ENCODE measurements at places on chromosomes 3 and 15. TPM values are rescaled to one million over a fixed set of nuclear protein-coding genes. Genes with fewer than 3 reads are reported as not detected.

DNA sequence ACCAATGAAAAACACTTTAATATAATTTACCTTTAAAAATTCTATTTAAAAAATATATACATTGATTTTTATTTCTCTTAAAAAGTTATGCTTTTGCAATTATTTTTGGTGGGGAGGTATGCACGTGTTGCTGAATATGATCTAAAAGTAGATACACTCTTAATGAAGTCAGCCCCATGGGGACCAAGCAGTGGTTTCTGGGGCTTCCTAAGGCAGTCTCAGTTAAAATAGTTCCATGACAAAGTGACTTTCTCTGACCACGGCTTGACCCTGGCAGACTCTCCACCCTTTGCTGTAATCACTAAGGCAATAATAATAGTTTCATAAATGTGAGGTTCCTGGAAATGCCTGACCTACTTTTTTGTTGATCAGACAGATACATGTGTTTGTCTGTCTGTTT is 50.4 kb downstream of the CCR4 start:
- no peak overlapping the region for H3K27ac ChIP-seq
- H3K27me3 ChIP-seq, result no peaks in the 10 kb centered on the region
- no peak overlapping the region for H3K4me3 ChIP-seq

DNA sequence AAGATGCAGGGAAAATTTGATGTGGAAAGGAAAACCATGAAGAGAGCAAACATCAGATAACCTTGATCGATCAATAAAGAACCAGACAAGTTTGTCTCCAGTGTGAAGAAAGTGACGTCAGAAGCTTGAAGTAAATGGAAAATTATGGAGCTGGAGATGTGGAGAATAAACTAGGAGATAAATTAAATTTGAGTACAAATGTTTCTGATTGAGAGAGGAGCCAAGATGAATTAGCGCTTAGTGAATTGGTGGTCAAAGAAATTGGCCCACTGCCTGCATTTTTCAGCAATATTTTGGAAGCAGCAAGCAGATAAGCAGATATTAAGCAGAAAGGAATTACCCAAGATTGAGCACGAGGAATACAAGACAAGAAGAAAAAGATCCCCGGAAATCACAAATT is 567.3 kb upstream of the ZNF385D start:
- H3K4me3 ChIP-seq, result no peak overlapping the region
- no peaks in the 10 kb centered on the region for H3K27me3 ChIP-seq
- no peaks in the 10 kb centered on the region for H3K4me1 ChIP-seq
- DNase-seq, result no peak
- no peaks in the 10 kb centered on the region for H3K36me3 ChIP-seq
- H3K27ac ChIP-seq, result no peak overlapping the region

GRCh38 chr3:157354722-157355121 is 81.9 kb upstream of the PTX3 start:
- no peaks in the 10 kb centered on the region for H3K27me3 ChIP-seq
- DNase-seq, result no peak
- no peak overlapping the region for H3K4me3 ChIP-seq
- no peaks in the 10 kb centered on the region for H3K36me3 ChIP-seq
- no peaks in the 10 kb centered on the region for H3K4me1 ChIP-seq
- no peak overlapping the region for H3K27ac ChIP-seq

DNA sequence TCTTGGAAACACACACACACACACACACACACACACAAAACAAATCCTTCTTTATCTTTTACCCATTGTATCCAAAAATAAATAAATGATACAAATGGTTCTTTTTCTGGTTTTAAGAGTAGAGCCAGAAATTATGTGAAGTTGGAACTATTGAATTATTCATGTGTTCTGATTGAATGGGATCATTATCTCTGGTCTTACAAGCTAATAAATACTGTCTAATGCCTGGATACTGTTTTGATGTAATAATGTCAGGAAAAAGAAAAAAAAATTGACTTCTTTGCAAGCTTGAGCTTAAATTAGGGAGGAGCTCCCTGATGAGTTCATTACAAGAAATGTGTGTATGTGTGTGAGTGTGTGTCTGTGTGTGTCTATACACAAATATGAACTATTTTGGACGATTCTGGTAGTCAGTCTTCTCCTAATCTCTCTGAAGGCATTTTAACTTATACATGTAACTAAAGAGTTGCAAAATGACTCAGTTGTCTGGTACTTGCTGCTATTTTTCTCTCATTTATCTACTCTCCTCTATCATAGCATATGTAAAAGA is 507.2 kb upstream of the AGTR1 start:
- no peak for DNase-seq
- no peaks in the 10 kb centered on the region for H3K4me1 ChIP-seq
- no peak overlapping the region for H3K4me3 ChIP-seq
- H3K27ac ChIP-seq, result no peak overlapping the region
- H3K36me3 ChIP-seq, result no peaks in the 10 kb centered on the region

DNA sequence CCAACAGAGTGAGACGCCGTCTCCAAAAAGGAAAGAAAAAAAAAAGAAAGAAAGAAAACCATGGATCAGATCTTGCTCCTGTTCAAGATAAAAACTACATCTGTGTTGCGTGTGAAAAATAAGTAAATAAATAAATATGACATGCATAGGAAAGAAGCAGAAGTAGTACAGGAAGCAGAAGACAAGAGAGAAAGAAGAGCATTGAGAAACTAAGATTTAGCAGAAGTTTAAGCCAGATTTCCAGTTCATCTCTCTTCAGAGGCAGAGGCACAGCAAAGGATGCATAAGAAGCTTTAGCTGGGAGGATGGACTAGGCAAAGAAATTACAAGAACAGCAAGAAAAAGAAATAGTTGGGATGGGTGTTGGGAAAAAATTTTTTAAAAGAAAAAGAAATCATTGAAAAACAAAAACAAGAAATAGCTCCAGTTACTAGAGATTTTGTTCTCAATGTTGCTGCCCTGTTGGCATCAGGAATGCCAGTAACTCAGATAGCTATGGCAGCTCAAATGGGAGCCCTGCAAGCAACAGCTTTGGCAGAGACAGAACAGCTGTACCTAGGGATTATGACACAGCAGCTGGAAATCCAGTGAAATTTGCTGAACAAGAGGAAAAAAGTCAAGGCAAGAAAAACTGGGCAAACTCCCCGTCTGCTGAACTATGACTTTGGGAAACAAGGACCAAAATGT is 17.3 kb downstream of the AP3S2 start:
- no peak for DNase-seq
- no peaks in the 10 kb centered on the region for H3K4me1 ChIP-seq
- no peak overlapping the region for H3K4me3 ChIP-seq

ZNF621 gene
- 10.2 TPM for polyA plus RNA-seq

TMEM108 gene
- not detected for polyA plus RNA-seq

All from B cell (primary cell).